ENCODE measurements at places on chromosomes 16 and 17. TPM values are rescaled to one million over a fixed set of nuclear protein-coding genes. Genes with fewer than 3 reads are reported as not detected.

Gene SEPTIN1
- total RNA-seq, result 1.3 TPM

Gene NTN3
- 0.14 TPM for total RNA-seq

Gene MAPK7
- 11.4 TPM for total RNA-seq

Gene MAP2K3
- 41.7 TPM for total RNA-seq

Gene TVP23C
- 4.8 TPM for total RNA-seq

Gene SPN
- total RNA-seq, result 1.3 TPM

Gene ACSM2B
- total RNA-seq, result not detected

Gene TBX21
- 0.25 TPM for total RNA-seq

Gene CDH1
- total RNA-seq, result 0.11 TPM

Gene TUBG1
- 48.0 TPM for total RNA-seq

Gene SEPTIN12
- not detected for total RNA-seq

Gene MT1F
- 0.85 TPM for total RNA-seq

Gene ZPBP2
- not detected for total RNA-seq

Gene KRT13
- not detected for total RNA-seq

Gene HOXB5
- not detected for total RNA-seq

Gene SMIM22
- total RNA-seq, result not detected

Gene PLXDC1
- total RNA-seq, result 12.2 TPM

Gene RABEP2
- 17.7 TPM for total RNA-seq

Gene GRAPL
- 1.5 TPM for total RNA-seq

Gene RAB11FIP4
- 8.3 TPM for total RNA-seq

Gene ANKRD40CL
- not detected for total RNA-seq

Gene CLEC3A
- not detected for total RNA-seq

Gene ZNF200
- 5.8 TPM for total RNA-seq

Gene KIF19
- total RNA-seq, result 0.08 TPM

Gene SCIMP
- 0.74 TPM for total RNA-seq

Gene PDILT
- not detected for total RNA-seq

Gene KRTAP17-1
- total RNA-seq, result not detected

Gene NXN
- total RNA-seq, result 13.8 TPM

Gene P2RX5
- 18.3 TPM for total RNA-seq

Gene NGFR
- total RNA-seq, result 8.9 TPM

Gene HOXB9
- total RNA-seq, result not detected

Gene EFCAB13
- 2.6 TPM for total RNA-seq

Gene TMEM98
- 10.1 TPM for total RNA-seq

Gene NPIPA1
- total RNA-seq, result 49.2 TPM

Data from left ventricle myocardium inferior (tissue), 1 donor.